NCI-H2029 treated with DMSO at 0.1 percent for 48 hours (cell line): ENCODE measurements at places on chromosomes 4 and X.

- no peak for DNase-seq
Observed at GRCh38 chr4:100168521-100168920, 21.7 kb downstream of the DDIT4L start.

DNA sequence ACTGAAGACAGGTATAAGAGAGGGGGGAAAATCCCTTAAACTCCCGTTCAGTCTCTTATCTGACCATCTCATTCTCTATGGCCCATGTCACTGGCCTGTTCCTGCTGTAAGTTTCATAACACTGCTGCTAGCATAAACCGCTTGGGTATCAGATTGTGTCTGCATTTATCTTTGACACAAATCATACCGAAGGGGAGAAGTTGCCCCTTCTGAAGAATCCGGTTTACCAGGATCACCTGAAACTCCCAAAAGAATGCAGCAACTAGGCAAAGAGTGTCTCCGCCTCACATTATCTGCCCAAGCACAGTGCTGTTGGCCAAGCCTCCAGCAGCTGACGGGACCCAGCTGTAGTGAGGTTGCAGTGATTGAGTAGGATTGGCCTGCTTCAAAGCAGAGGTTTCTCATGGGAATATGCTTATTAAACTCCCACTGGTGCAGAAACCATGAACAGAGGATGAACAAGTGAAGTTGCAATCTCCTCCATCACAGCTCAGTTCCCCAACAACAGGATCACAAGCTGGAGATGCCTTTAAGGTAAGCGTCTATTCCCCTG is 71.3 kb upstream of the PUDP start:
- no peak for DNase-seq

DNA sequence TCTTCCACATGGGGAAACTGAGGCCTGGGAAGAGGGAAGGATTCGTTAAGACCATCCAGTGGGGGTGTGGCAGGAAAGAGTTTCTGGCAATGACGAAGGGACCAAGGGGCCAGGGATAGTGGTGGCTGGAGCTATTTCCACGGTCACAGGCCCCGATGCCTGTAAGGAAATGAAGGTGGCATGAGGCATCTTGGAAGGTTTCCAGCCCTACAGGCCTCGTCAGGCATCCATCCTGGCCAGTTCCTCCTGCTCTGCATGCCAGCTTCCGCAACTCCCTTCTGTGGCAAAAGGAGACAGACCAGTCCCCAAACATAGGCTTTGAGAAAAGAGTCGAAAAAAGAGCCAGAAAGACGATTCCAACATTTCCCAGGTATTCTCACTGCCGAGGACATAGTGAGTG is 9.2 kb upstream of the C4orf50 start:
- no peak for DNase-seq

GRCh38 chrX:51332188-51332942 is at the start of gene NUDT10:
Gene NUDT10 (plus strand): TSS chrX:51332822. CDS start chrX:51332966, 144 bp downstream.
- no peak for DNase-seq

GRCh38 chr4:4395371-4395770 is 8.5 kb downstream of the NSG1 start:
- no peak for DNase-seq

DNA sequence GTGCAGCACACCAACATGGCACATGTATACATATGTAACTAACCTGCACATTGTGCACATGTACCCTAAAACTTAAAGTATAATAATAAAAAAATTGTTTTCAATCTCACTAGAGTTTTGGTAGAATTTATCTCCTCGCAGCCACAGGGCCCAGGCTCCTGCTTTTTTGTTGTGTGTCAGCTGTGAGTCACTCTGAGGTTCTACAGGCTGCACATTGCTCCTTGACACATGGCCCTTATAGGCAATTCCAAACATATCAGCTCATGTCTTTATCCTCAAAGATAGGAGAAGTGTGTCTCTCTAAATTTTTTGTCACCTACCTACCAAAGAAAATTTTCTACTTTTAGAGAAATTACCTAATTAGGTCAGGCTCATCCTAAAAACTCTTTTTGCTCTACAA is 252.1 kb upstream of the ADGRL3 start:
- DNase-seq, result no peak

DNA sequence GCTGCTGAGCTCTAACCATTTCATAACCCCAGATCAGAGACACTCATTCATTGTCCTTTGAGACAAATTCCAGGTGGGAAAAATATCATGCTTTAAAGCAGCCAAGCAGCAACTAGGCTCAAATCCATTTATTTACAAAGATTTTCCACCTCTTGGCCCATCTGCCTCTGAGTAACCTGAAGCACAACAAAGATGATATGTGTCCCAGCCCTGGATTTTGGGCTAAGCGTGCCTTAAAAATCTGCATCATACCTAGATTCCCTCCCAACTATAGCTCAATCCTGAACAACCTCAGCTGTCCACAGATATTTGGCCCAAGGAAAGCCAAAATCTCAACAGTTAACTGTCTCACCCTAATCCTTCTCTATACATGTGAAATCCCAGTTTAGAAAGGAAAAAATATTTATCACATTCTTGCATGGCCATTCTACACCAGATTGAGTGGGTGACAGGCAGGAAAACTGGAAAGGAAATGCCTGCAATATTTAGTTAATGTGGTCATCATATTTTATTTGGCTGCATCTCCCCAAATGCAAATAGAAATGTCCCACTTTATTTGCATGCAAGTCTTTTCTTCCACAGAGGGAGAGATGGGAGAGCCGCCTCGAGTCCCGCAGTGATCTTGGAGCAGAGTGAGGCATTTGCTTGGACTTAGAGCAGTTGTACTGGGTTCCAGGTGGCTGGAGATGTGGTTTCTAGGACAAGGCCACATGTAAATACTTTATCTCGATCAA is 146.4 kb upstream of the EOLA2 start:
- DNase-seq, result peak; percentile 1

DNA sequence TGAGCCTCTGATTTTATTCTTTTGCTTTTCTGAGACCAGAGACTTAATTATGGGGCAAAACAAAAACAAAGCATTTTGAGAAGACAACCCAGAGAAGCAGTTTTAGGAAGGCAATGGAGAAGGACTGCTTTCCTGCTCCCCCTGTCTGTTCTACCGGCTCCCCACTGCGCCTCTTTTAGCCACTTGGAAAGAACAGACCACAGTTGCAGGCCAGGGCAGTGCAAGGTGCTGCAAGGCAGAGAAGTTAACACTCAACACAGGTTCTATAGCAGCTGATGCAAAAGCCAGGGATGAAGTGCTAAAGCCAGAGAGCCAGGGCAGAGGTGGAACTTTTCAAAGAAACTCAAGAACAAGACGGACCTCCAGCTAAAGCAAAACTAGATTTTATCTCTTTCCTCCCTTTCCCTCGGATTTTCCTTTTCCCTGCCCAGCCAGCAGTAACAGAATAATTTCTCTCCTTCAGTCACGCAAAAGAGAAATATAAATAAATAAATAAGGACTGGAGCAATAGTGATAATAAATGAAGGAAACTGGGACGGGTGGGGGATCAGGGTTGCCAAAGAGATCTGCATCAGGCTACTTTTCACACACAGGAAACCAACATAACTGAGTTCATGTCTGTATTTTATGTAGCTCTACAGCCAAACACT is 10.4 kb downstream of the SH3RF1 start:
- DNase-seq, result no peak

DNA sequence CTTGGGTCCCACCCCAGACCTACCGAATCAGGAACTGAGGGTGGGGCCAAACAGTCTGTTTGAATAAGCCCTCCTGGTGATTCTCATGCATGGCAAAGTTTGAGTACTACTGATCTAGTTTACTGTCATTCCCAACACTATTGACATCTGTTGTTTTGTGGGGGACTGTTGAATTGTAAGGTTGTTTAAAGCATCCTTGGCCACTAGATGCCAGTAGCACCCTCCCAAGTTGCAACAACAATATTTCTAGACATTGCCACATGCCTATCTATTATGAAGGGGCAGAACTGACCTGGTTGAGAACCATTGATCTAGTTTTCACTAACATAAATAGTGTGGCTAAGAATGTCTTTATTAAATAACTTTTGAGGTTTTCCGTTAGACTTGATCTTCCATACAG is 15.1 kb downstream of the TAF9B start:
- no peak for DNase-seq

GRCh38 chr4:43251841-43252240 is 359.3 kb downstream of the GRXCR1 start:
- DNase-seq, result no peak

GRCh38 chr4:149752729-149753128 is 62.9 kb downstream of the IQCM start:
- DNase-seq, result no peak

DNA sequence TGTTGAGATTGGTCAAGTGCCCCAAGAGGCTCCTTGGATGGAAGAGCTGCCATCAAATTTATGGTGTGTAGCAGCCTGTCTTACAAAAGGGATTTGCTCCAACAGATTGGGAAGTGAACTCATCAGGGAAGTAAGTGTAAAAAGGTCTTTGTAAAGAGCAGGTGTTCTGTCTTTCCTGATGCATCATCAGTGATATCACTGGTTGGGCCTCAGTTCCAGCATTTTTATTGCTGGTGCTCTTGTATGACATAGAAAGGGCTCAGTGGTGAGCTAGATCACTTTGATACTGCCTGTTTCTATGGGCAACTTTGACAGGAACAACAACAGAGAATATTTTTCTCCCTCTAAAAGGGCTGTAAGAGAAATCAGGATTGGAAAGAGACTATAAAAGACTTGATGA is 8.7 kb upstream of the GABRE start:
- no peak for DNase-seq

DNA sequence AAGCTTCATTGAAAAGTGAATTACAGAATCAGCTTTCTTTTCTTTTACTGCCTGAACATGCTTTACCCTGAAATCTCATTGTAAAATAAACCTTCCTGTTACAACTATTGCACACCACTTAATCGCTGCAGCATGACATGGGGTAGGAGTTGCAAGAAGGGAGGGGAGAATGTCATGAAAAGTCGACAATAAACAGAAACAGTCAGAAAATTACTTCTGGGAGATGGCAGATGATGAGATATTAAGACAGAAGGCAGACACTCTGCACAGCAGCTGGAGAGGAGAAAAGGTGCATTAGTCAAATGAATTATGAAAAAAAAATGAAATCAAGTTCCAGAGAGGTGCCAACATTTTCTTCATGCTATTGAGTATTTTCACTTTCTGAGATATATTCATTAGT is 287.7 kb downstream of the PCDH7 start:
- no peak for DNase-seq

DNA sequence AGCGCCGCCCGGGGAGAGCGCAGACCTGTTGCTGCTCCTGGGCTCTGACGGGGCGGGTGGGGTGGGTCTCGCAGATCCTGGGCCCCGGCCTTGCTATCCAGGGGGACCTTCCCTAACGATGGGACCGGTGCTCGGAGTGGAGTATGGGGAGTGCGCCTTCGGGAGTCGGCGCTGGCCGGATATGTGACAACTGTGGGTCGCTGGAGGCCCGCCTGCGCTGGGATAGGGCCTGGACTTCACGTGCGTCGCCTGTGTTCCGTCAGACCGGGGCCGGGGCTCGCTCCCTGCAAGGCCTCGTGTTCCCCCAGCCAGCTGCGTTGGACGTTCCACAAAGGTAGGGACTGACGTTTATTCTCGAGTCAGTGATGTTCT is 1.3 kb downstream of the TBL1X start:
- DNase-seq, result no peak

DNA sequence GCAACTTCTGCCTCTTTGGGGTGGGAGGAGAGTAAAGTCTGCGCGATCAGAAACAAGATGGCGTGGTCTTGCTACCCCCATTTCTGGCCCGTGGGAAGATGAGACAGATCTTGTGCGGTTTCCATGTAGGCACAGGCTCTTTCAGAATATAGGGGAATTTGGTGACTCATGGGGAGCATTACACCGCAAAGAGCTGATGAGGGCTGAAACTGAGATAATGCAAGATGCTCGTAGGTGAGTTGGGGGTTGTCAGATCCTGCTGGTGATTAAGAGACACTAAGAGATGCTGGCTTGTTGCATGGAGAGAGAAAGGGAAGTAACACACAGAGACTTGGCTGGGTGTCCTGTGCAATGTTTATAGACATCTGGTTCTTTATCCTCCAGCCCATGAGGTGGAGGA is 1.5 kb downstream of the EVC start:
- no peak for DNase-seq

DNA sequence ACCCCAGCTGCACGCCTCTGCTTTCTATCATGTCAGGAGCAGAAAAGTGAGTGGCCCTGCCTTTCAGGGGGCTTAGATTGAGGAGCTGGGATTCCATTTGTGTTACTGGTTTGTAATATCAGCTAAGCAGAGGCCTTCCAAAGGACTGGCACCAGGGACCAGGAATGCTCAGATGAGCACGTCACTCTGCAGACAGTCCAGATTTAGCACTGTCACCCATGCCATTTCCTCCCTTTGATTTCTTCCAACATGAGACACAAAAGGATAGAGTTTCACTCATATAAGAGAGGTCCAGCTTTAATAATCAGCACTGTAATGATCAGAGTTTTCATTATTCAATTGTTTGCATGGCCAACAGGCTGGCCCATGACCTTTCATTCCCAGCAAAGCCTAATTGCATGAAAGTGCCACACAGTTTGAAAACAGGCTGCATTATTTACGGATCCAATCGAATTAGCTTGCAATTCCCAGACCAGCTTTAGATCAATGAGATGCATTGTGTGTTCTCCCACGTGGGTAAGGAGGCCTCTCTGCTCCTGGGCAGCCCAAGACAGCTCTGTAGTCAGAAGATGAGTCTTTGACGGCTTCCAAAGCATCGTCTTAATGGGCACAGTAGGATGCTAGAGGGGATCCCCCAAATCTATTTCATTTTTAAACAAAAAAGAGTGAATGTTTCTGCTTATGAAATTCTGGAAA is 9.8 kb upstream of the SLC2A9 start:
- no peak for DNase-seq

DNA sequence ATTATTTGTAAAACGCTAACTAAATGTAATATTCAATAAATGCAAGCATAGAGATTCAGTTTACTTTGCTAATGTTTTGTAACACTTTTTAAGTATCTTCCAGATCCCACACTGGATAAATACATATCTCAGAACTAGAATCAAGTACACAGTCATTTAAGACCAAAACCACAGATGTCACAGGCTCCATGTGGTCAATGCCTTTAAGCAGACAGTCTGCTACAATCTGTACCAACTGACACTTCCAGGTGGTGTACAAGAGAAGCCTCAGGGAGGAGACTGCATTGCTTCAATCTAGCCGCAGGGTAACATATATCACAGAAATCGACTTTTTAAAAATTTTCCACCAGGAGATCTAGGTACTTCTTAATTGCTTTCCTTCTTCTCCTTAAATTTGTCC is 229.6 kb upstream of the DIAPH2 start:
- DNase-seq, result no peak

DNA sequence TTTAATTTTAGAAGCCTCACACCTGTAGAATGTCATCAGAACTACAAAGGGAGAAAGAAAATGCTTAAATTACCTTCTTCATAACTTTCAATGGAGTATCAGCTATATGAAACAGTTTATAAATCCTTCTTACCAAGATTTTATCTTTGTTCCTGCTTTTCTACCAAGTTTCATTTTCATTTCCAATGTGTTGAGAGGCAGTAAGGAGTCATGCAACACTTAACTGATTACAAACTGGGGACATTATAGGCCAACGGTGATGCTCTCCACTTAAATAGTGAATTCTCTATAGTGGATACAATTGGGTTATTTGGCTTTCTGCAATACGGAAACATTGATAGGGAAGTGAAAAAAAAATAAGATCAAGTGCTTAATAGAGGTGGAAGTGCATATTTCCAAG is 145.2 kb upstream of the FTHL17 start:
- no peak for DNase-seq

GRCh38 chr4:127210893-127211649 is 421.7 kb upstream of the INTU start:
- DNase-seq, result peak; percentile 16

- no peak for DNase-seq
Observed at GRCh38 chrX:46506076-46506475, 39.1 kb downstream of the ZNF674 start.
